ENCODE measurements at places on chromosomes 3 and 15.

DNA sequence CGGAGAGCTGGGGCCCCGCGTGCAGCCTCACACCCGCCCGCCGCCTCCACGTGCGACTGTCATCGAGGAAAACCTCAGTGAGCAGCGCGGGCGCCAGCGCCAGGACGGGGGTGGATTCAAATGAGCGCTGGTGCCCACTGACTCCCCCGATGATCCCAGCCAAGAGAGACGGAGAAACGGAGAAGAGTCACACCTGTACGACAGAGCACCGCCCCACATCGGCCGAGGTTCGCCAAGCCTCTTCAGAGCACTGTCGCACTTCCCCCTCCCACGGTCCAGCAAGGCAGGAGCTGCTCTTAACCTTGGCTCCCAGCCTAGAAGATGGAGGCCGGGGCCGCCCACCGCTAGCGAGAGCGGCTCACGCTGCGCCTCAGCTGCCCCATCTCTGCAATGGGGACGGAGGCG, 130.9 kb upstream of the IQSEC1 start:
- no peak for DNase-seq

DNA sequence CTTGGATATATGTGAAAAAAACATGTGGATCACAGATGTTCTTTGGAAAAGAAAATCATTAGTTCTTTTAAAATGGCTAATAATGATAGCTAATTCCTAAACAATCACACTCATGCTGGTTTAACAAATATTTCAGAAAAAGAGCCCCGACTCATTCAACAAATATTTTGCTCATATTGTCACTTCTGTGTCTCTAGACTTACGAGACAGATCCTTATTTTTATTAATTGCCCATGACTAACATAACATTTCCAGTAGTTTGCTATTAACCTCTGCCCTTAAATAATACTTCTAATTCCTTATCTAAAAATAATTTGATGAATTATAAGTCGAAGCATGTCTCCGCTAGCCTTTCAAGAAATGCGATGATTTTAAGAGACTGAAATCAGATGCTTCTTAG, 70.4 kb downstream of the SATB1 start:
- DNase-seq: no peak

GRCh38 chr15:67300266-67301025, 45.9 kb downstream of the IQCH start:
- peak; percentile 34 for DNase-seq

- DNase-seq: no peak
These were observed 170.8 kb upstream of the MITF start for GRCh38 chr3:69568458-69568857.

GRCh38 chr15:81146006-81146405, 11.9 kb downstream of the CFAP161 start:
- DNase-seq: no peak

GRCh38 chr3:46674031-46674845, 19.2 kb downstream of the ALS2CL start:
- no peak for DNase-seq

- peak; percentile 59 for DNase-seq
These were observed 37.2 kb upstream of the DENND4A start for GRCh38 chr15:65829130-65829764.

DNA sequence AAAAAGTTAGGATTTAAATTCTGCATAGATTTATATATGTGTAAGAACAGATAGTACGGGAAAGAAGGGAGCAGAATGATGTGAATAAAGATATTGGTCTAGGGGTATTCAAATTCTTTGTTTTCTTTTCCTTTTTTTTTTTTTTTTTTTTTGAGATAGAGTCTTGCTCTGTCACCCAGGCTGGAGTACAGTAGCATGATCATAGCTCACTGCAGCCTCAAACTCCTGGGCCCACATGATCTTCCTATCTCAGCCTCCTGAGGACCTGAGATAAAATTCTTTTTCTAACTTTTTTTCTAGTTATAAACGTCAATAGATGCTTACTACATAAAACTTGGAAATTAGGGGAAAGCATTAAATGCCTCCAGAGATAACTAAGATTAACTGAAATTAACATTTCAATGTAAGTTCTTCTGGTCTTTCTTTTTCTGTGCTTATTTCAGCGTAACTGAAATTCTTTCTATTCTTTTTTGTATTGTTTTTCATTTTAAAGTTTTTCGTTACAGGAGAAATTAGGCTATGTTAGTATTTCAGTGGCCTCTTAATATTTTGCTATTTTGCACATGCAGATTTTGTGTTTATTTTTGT, 29.2 kb downstream of the UBE2Q2 start:
- DNase-seq: no peak

DNA sequence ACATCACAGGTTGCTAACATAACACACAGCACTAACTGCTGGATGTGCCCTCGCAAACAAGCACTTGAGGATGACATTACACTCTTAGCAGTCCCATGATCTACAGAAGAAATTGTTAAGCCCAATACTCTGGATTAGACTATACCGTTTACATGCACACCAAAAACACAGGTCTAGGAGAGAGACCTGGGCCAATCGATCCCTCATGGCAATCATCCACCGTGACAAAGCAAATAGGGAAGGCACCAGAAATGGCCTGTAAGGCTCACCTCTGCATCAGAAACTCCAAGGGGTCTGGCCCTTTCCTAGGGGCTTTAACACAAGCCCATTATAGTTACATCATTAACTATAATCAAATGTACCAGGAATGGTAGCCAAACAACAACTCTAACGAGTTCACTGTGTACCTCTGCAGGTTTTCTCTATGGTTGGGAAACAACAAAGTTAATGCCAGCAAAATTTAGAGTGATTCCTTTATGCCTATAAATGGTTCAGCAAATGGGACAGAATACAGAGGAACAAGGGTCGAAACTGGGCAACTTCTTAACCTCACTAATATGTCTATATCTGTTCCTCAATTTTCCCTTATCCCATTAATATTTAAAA, 18.5 kb downstream of the TRANK1 start:
- no peak for DNase-seq

DNA sequence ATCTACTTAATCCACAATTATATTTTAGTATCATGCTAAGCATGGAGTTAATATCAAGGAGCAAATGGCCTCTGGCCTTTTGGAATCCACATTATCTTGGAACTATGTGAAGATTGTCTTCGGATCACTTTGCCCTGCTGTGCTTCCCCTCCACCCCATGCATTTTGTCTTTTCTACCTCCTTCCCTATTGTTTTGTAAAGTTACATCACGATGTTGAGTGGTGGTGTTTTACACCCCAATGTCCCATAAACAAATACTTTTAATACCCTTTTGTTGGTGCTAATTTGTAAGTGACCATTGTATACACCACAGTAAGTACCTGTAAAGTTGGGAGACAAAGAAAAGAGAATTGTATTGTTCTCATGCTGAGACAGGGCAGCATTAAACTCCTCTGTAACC, 258.4 kb upstream of the ZNF717 start:
- no peak for DNase-seq

DNA sequence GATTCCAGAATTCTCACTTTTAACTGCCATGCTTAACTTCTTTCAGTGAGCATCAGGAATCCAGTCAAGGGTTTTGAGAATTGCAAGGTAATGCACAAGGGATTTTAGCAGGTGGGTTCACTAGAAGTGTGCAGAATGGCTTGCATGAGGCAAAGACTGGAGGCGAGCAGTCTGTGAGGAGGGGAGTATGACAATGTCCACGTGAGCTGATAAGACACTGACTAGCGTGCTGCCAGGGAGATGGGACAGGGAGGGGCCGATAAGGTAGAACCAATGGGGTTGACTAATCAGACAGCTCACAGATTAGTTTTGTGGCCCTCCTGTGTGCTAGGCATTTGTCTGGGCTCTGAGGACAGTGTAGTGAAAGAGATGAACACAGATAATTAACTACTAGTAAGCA, 102.0 kb upstream of the DAZL start:
- DNase-seq: no peak

DNA sequence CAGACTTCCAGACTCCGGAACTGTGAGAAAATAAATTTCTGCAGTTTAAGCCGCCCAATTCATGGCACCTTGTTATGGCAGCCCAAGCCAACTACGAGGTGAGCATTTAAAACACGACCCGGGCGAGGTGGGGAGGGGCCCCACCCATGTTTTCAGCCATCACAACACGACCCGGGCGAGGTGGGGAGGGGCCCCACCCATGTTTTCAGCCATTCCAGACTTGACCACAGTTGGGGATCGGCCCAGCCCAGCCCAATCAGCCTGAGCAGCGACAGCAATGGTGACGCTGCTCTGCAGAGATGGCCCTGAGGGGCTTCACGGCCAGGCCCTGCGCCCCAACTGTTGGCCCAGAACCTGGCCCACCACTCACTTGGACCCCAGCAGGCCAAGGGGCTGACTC, 93.1 kb downstream of the ATP10A start:
- DNase-seq: no peak

DNA sequence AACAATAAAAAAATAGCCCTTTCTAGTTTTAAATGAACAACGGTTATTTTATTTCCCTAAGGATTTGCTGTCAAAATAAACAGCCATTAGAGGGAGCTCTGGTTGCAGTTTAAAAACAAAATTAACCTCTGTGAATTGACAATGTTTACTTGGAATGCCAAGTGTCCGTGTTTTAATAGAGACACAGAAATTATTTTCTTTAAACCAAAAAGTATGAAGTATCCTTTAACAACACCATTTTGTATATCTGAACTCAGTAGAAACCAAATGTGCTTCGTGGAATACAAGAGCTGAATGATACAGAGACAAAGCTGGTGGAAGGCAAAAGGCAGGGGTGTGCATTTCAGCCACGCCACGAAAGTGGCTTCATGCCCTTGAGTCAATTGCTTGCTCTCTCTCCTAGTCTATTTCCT, 74.4 kb downstream of the MOBP start:
- no peak for DNase-seq

DNA sequence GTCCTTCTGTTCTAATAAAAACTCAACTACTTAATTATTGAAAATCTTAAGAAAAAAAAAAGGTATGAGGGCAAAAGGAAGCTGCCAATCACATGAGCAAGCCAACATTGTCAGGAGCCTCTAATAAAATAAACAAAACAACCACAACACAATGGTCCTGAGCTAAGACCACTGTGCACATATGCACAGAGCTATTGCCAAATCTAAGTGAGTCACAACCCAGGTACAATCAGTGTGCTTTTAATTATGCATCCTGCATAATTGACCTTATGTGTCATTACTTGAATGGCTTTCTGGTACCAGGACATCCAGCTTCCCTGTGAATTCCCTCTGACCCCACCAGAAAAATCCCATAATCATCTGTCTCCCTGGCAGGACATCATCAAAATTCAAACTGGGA, 639.8 kb downstream of the MAGI1 start:
- no peak for DNase-seq

DNA sequence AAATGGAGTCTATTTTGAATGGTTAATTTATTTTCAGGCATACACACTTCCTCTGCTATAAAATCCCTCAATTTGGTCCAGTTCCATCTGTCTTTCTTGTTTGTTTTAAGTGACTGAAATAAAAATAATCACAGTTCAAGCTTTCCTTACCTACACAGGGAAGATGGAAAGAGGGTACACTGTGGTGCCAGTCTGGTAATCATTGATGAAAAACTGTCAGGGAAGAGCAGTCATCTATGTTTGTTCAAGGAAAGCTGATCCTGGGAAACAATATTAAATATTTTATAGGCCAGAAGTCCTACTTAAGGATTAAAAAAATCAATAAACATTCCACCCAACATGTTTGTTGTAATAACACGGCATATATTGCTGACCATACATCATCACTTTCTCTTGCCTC, 115.2 kb upstream of the KCNMB2 start:
- DNase-seq: no peak

- DNase-seq: no peak
These were observed 2.9 kb downstream of the NCKIPSD start for GRCh38 chr3:48682786-48683185.

GRCh38 chr3:48935530-48935929, 16.9 kb downstream of the ARIH2 start:
- DNase-seq: no peak

- no peak for DNase-seq
These were observed 451.1 kb upstream of the KCNMB2 start for GRCh38 chr3:178084938-178085816.

DNA sequence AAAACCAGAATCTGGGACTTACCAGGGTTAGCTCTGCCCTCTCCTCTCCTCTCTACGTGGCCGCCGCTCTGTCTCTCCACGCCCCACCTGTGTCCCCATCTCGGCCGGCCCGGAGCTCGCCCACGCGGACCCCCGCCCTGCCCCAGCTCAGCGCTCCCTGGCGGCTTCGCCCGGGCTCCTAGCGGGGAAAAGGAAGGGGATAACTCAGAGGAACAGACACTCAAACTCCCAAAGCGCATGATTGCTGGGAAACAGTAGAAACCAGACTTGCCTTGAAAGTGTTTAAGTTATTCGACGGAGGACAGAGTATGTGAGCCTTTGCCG, 5.4 kb downstream of the ISL2 start:
- DNase-seq: no peak

GRCh38 chr15:33601461-33601860, 290.7 kb downstream of the RYR3 start:
- DNase-seq: no peak

DNA sequence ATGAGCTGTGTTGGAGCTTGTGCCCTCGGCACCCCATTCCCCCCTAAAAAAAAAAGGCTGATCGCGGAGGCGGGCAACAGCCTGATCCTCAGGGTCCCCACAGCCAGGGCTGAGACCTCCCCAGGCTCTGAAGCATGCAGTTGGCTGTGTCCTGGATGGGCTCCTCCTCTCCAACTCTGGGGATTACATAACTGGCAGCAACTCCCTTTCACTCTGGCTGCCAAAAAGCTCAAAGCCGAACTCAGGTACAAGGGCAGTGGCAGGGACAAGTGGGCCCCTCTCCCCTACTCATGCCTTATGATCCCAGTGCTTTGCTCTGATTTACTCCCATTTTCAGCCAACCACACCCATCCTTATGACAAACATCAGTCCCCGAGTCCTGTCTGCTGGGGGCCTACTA, 18.3 kb downstream of the TPRA1 start:
- DNase-seq: no peak

DNA sequence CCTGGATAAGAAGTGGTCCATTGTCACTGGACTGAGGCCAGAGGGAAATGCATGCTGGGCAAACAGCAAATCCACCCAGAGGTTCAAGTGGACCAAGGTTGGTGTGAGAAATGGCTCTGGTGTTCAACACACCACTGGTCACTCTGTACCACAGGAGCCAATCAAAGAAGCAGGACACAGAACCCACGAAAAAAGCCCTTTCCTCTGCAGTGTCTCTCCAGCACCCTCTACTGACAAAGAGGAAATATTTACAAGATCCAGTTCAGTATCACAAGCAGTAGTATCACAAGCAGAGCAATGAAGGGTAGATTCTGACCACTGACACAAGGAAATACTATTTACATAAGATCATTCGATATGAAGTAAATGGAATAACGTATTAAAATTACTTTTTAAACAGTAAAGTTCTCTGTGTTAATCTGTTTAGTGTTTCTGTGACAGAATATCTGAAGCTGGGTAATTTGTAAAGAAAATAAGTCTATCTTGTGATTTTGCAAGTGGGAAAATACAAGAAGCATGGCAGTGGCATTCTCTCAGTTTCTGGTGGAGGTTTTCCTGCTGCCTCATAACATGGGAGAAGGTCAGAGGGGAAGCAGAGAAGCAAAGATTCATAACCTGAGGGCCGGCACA, 390.7 kb downstream of the EFHB start:
- DNase-seq: peak; percentile 1
